ENCODE measurements at places on chromosomes 4 and X.

DNA sequence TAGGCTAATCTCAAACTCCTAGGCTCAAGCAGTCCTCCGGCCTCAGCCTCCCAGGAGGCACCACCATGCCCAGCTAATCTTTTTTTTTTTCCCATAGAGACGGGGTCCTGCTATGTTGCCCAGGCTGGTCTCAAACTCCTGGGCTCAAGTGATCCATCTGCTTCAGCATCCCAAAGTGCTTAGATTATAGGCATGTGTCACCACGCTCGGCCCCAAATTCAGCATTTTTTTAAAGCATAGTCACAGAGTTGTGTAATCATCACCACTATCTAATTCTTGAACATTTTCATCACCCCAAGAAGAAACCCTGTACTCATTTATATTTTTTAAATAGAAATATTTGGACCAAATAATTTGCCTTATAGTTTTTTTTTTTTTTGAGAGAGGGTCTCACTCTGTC is 10.3 kb downstream of the CENPI start:
- no peaks in the 10 kb centered on the region for H3K4me1 ChIP-seq
- DNase-seq: no peak
- no peaks in the 10 kb centered on the region for H3K36me3 ChIP-seq

DNA sequence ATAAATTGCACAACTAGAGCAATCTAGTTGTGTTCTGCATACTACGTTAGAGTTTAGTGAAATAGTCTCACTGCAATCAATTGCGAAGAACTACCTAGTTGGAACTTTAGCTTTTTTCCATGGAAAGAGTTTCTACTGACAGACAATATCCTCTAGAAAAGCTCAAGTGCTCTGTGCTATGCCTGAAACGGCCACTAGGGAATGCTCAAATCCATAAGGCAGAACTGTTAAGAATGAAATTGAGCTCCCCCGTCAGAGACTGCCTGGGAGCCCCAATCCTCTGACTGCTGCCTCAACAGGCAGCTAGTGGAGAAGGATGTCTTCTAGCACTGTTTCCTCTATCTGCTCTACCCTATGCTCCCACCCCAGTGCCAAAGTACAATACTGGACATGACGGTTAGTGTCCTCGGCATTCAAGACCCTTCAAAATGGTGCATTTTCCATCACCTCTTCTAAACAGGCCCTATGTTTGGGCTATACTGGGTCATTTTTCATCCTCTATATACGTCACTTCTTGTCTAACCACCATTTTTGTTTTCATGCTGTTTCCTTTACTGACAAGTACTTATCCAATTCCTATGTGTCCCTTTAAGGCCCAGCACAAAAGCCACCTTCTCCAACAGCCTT is 35.3 kb downstream of the FRMD7 start:
- H3K4me1 ChIP-seq: no peaks in the 10 kb centered on the region
- no peaks in the 10 kb centered on the region for H3K27me3 ChIP-seq
- H3K36me3 ChIP-seq: no peaks in the 10 kb centered on the region

DNA sequence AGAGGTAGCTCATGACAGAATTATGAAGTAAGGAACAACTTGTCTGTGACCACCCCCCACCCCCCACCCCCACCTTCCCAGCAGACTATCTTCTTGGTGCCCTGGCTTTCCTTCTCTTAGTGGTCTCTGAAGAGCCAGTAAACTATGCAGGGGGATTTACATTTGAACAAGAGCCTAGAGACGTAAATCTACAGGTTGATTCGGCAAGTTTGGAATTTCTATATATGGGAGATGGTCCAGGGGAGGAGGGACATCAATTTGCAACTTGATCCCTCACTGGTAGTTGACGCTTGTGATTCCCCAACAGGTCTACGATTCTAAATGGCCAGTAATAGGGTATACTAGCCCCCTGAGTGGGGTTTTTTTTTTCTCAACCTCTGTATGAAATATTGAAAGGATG is 36.7 kb downstream of the IL13RA1 start:
- no peaks in the 10 kb centered on the region for H3K27me3 ChIP-seq
- H3K36me3 ChIP-seq: no peaks in the 10 kb centered on the region
- no peak overlapping the region for H3K27ac ChIP-seq

DNA sequence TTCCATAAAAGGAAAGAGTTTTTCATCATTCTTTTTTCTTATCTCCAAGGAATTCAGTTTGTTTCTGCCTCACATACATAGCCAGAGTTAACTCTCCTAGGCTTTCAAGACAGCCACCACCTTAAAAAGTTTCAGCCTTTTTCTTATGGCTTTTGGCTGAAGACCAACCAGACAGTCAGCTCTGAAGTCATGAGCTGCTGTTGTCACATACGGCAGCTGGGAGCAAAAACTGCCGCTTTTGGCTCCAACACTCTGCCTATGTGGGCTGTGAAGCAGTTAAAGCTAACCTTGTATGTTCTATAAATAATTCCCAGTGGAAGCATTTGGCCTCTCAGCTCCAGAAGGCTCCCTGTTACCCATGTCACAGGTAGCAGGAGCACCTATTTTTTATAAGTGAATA is 104.1 kb downstream of the KLHL4 start:
- no peak overlapping the region for H3K27ac ChIP-seq
- no peaks in the 10 kb centered on the region for H3K27me3 ChIP-seq
- H3K36me3 ChIP-seq: no peaks in the 10 kb centered on the region
- no peak for DNase-seq

GRCh38 chrX:53682885-53683555 is 3.5 kb downstream of the HUWE1 start:
- no peaks in the 10 kb centered on the region for H3K27me3 ChIP-seq
- no peaks in the 10 kb centered on the region for H3K36me3 ChIP-seq
- peaks cover 40% of the 10 kb centered on the region for H3K4me1 ChIP-seq
- DNase-seq: peak; percentile 60
- peak overlapping the region; percentile 72 for H3K4me3 ChIP-seq

- H3K4me3 ChIP-seq: no peak overlapping the region
- H3K27me3 ChIP-seq: no peaks in the 10 kb centered on the region
- H3K36me3 ChIP-seq: no peaks in the 10 kb centered on the region
- H3K4me1 ChIP-seq: peaks cover 42% of the 10 kb centered on the region
These were observed 1.8 kb downstream of the FLNA start for GRCh38 chrX:154372612-154373022.

GRCh38 chr4:48047421-48047844 is 30.9 kb downstream of the NIPAL1 start:
- peak overlapping the region; percentile 16 for H3K4me3 ChIP-seq
- peaks cover 5% of the 10 kb centered on the region for H3K27me3 ChIP-seq
- DNase-seq: peak; percentile 35
- no peaks in the 10 kb centered on the region for H3K36me3 ChIP-seq

GRCh38 chrX:43313035-43313434 is 343.1 kb upstream of the MAOA start:
- H3K27ac ChIP-seq: no peak overlapping the region
- no peaks in the 10 kb centered on the region for H3K27me3 ChIP-seq
- no peaks in the 10 kb centered on the region for H3K4me1 ChIP-seq
- no peak overlapping the region for H3K4me3 ChIP-seq

DNA sequence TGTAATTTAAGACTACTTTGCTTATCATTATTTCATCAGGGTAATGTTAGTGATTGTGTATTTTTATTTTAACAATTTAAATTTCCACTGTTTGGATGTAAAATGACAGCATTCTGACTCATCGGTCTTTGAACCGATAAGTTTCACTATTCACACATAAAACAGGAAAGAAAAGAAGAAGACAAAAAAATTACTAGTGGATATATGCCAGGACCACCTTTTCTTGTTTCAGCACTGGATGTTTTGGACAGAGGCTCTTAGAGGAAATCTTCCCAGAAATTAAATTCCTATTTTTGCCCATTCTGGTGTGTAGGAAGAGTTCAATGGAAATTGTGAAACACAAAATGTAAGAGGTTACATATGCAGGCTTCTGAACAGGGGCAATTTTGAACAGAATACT is 57.4 kb downstream of the VEGFC start:
- H3K36me3 ChIP-seq: no peaks in the 10 kb centered on the region
- H3K27me3 ChIP-seq: no peaks in the 10 kb centered on the region
- H3K4me1 ChIP-seq: no peaks in the 10 kb centered on the region
- DNase-seq: no peak

- no peaks in the 10 kb centered on the region for H3K27me3 ChIP-seq
- no peak overlapping the region for H3K27ac ChIP-seq
- DNase-seq: no peak
- no peaks in the 10 kb centered on the region for H3K4me1 ChIP-seq
These were observed 167.7 kb downstream of the PAPSS1 start for GRCh38 chr4:107552306-107552705.

DNA sequence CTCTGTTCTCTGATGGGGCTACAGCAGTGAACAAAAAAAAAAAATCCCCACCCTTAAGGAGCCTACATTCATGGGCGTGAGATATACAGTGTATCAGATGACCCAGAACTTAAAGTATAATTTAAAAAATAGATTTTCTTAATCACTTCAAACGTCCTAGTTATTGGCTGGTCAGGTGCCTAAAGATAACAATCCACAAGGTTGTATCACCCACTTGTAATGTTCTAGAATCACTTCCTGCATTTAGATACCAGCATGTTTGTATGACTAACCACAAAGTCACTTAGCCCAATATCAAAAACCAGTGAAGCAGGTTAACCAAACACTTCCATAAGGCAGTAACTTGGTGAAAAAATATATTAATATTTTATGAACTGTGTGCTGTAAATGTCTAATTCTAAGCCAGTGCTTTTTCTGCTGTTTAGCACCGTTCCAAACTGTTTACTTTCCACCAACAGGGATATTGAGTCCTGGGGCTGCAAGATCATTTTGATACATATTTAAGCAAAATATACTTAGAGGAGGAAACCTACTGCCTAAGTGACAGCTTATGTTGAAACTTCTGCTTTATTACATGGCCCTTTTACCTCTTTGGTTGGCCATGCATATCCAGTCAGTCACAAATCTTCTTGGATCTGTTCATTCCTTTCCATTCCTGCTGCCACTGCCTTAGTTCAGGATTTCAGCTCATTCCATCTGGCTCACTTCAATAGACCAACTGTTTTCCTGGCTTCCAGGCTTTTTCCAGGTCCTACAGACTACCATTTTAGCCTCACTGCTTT is 43.3 kb downstream of the CD40LG start:
- H3K27ac ChIP-seq: no peak overlapping the region
- DNase-seq: no peak
- H3K27me3 ChIP-seq: no peaks in the 10 kb centered on the region
- H3K36me3 ChIP-seq: no peaks in the 10 kb centered on the region

- H3K4me3 ChIP-seq: no peak overlapping the region
- no peaks in the 10 kb centered on the region for H3K36me3 ChIP-seq
- H3K4me1 ChIP-seq: no peaks in the 10 kb centered on the region
- H3K27me3 ChIP-seq: no peaks in the 10 kb centered on the region
- no peak for DNase-seq
These were observed 24.3 kb downstream of the RGS12 start for GRCh38 chr4:3317011-3317655.

- H3K36me3 ChIP-seq: no peaks in the 10 kb centered on the region
- no peak overlapping the region for H3K4me3 ChIP-seq
- H3K27ac ChIP-seq: no peak overlapping the region
- no peaks in the 10 kb centered on the region for H3K27me3 ChIP-seq
- DNase-seq: no peak
- no peaks in the 10 kb centered on the region for H3K4me1 ChIP-seq
These were observed 59.3 kb upstream of the PACRGL start for GRCh38 chr4:20640989-20641388.

All from CD8-positive, alpha-beta memory T cell (primary cell).